Anterior cingulate cortex (tissue), 58 donors: ENCODE measurements at places on chromosomes 3 and 15.

DNA sequence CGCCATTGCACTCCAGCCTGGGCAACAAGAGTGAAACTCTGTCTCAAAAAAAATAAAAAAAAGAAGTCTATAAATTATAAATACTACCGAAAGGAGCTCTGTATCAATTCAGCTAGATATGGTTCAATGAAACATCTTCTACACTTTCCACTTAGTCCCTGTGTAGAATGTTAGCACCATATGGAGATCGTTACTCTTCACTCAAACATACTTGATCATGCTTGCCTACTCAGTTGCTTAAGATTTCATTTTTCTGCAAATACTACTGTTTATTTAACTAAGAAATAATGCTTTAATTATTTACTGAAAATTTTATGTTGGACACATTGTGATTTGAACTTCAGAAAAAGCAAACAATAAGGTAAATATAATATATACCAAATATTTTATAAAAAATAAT, 17.1 kb upstream of the NANOGP8 start:
- no peak for DNase-seq

- DNase-seq, result no peak
Measured at GRCh38 chr3:6526861-6527260, 334.1 kb upstream of the GRM7 start.

DNA sequence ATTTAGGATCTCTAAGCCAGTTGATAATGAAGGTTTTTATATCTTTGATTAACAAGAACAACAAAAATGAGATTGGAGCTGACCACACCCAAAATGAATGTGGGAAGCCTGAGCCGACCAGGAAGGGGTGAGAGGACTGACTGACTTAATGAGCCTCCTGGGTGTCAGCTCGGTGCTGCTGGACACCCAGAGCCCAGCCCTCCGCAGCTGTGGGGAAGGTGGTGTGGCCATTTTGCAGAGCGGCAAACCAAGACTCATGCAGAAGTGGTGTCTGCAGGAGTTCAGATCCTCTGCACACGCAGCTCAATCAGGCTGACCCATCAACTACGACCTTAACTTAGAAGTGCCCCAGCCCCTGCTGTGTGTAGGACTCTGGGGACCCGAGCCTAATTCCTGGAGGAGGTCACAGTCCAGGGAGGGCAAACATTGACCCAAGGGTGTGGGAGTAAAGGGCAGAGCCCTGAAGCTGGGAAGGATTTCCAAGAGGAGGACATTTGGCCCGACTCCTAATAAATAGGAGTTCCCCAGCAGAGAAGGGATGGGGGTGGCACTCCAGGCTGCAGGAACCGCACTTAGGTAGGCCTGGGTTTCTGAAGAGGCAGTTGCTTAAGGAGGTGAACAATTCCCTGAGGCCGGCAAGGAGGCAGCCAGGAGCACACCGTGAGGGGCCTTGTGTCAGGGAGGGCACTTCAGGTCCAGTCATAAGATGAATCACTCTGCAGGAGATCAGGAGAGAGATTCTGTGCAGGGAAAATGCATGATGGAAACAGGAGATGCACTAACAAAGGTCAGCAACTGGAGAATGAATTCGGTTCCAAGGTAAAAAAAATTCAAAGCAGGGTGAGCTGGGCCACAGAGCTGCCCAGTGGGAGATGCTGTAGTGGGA, 197.1 kb upstream of the TPM1 start:
- DNase-seq, result no peak

GRCh38 chr3:164250923-164251322, 827.4 kb downstream of the SI start:
- no peak for DNase-seq

DNA sequence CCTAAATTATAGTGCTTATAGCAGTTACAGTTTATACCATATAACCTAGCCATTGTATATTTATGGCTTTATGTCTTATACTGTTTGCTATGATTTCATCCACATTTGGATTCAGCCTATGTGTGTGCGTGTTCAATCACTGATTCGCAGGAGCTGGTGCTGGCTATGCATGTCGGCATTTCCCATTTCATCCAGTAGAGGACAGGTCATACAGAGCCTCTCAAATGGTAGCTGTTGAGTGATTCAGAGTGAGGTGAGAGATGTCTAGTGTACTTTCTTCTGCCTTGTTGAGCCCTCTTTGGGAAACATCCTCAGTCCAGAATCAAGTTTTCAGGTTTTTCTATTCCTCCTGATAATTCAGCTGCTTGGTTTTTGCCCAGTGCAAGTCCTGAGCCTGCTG, 76.1 kb downstream of the FRMD4B start:
- DNase-seq, result no peak

DNA sequence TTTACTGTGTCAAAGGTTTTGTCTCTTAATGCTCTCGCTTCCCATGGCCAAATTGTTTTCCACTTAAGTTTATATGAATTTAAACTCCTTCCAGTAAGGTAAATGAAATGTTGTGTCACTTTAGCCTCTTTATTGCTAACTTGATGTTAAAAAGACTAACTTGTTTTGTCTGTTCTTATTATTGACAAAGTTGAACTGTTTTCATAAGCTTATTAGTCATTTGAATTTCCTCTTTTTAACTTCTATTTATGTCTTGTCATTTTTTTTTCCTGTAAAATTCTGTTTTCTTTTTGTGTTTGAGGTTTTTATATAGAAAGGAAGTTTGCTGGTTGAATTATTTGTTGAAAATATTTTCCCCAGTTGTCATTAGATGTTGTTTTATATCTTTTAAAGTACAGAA, 25.8 kb downstream of the FAM98B start:
- no peak for DNase-seq

DNA sequence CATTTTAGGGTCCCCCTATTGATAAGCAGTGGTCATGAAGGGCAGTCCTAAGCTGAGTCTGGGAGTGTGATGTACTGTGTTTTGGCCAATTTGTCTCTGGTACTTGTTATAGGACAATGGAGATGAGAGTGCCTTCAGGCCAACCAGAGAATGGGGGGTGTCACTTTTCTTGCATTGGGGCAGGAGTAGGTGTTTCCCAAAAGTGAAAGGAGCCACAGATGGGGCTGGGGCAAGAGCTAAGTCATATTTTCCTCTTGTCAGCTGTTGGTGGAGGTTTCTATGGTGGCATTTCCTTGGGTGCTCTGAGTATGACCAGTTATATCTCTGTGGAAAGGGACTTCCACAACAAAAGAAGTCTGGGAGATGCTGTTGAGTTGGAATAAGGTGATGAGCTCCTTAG, 24.7 kb upstream of the BSN start:
- no peak for DNase-seq

- no peak for DNase-seq
Measured at GRCh38 chr3:126526668-126527005, 2.7 kb downstream of the CHST13 start.

DNA sequence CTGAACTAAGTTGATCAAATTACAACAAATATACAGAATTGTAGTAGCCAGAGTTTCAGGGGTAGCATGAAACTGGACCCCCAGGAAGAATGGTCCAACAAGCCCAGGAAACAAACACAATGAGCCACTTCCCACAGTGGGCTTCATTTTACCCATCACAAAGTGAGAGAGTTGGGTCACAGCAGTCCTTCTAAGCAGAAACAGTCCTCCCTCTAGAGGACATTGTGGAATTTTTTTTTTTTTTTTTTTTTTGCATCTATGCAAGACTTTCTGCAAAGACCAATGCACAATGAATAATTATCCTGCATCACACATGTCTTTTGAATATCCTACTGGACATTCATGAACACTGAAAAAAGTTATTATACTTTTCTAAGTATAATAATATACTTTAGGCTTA, 73.8 kb upstream of the ATP13A5 start:
- DNase-seq, result no peak

DNA sequence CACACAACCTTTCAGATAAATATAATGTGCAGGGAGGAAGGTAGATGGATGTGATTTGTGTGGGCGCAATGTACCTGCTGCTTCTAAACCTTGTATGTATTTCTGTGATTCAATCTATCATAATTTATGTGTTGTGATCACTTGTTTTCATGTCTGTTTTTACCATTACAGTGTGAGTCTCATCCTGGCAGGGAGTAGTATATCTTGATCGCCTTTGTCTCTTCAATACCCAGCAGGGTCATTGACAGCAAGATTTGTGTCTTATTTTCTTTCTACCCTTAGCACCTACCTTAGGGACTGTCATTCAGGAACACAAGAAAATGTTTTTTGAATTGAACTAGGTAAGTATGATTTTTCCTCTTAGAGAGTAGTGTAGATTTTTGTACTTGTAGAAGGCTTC, 83.7 kb upstream of the SELENOK start:
- DNase-seq, result no peak

GRCh38 chr3:12392101-12392878, 92.0 kb upstream of the TSEN2 start:
- no peak for DNase-seq

DNA sequence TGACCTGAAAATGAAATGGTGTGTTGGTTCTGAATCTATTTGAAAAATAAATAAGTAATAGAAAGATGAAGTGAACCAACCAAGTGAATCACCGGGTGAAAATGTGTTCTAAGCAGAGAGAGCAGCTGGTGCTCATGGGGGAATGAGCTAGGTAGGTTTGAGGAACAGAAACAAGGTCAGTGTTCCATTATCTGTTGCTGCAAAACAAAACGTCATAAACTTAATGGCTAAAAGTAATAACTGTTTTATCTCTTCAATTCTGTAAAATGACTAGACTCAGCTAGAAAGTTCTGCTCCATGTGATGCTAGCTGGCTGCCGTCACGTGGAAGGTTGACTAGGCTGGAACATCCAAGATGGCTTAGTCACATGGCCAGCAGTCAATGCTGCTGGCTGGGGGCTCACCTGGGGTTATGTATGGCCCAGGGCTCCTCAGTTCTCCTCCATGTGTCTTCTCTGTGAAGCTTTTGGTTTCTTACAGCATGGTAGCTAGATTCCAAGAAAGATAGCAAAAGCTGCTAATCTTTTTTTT, 13.3 kb upstream of the SH3BP5 start:
- no peak for DNase-seq

GRCh38 chr3:44342176-44342790, 3.7 kb downstream of the TCAIM start:
- no peak for DNase-seq

DNA sequence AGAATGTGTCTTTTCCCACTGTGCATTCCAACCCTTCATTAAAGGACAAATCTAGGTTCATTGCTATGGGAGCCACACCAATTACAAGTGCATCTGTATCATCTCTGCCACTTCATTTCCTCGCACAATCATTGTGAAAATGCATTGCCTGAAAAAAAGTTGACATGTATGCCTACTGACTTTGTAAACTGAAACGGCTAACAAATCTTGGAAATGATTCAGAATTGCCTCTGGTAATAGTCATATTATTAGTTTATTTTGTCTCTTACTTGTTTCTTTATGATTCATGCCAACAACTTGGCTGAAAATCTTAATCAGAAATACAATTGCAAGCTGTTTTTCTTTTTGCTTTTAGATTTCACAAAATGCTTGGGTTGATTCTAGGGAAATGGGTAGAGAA, 497.1 kb downstream of the ZIC1 start:
- no peak for DNase-seq

- DNase-seq, result no peak
Measured at GRCh38 chr3:66363148-66363547, 137.7 kb downstream of the LRIG1 start.

GRCh38 chr3:152474585-152474984, 205.9 kb downstream of the MBNL1 start:
- no peak for DNase-seq

- DNase-seq, result no peak
Measured at GRCh38 chr15:76059320-76060117, at the start of gene TMEM266. Gene TMEM266, plus strand, starts transcription at chr15:76059985. Its CDS starts 74,279 bp downstream, at chr15:76134264.

GRCh38 chr3:120198305-120198878, 86.6 kb downstream of the GPR156 start:
- DNase-seq, result no peak

DNA sequence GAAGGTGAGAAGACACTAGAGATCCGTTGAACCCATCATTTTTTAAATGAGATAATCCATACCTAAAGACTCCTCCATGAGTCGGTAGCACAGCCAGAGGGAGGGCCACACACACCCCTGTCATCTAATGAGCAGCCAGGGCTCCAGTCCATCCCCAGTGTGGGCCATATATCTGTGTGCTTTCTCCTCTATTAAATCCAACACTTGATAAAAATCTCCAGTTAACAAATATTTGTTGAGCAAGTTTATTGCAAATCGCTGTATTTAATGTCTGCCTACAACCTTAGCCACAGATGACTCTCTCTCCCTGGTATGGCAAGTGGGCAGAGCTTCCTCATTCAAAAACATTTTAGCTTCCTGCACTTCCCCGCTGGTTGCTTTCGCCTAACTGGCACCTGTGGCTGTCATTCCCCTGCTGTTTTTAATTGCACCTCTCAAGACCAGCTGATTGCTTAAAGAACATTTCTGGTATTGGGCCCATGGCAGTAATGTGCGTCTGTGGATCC, 82.8 kb downstream of the SMAD3 start:
- no peak for DNase-seq

GRCh38 chr3:147797095-147797494, 387.9 kb downstream of the ZIC1 start:
- no peak for DNase-seq

DNA sequence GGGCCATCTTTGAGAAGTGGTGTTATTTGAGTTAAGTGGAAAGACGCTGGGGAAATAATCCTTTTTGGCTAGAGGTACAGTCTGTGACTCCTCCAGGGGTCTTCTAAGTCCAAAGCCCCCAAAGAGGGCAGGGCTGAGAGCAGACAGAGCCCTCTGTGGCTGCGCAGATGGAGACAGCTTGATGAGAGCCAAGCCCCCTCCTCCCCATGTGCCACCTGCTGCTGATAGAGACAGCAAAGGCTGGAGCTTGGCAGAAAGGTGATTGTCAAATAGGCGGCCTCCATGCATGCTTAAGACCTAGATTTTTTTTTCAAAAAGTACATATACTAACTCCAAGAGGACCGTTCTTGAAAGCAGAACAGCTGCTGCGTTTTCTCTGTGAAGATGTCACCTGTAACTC, 72.4 kb downstream of the CRYGS start:
- DNase-seq, result no peak

DNA sequence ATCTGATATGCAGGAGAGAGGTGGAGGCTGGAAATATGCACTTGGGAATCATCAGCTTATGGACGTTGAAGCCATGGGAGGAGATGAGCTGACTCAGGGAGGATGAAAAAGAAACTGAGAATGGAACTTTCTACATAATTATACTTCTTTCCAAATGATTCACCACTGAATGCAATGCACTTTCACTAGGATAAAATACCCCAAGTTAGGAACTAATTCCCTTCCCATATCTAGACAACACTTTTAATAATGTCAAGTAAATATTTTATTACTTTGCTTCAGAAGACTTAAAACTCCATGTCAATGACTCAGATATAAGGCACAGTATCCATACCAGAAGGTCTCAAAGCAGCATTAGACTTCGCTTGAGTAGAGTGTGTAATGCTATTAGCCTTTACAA, 24.2 kb downstream of the NPTN start:
- no peak for DNase-seq
